ENCODE measurements at places on chromosomes 5 and 9. TPM values are rescaled to one million over a fixed set of nuclear protein-coding genes. Genes with fewer than 3 reads are reported as not detected.

The CMYA5 gene
- total RNA-seq, result 6.1 TPM

The DDX4 gene
- total RNA-seq, result not detected

The OMD gene
- total RNA-seq, result 66.4 TPM

The TRIM7 gene
- total RNA-seq, result 0.97 TPM

The PPWD1 gene
- total RNA-seq, result 58.9 TPM

The DND1 gene
- 0.13 TPM for total RNA-seq

The PCDHGA6 gene
- total RNA-seq, result 7.8 TPM

The SLC34A3 gene
- not detected for total RNA-seq

The CSF1R gene
- not detected for total RNA-seq

The SPINK5 gene
- not detected for total RNA-seq

The PTCH1 gene
- 7.3 TPM for total RNA-seq

The C9 gene
- 0.54 TPM for total RNA-seq

The FOXD4 gene
- 0.43 TPM for total RNA-seq

The CAPSL gene
- total RNA-seq, result 1.2 TPM

The MAPKAP1 gene
- 77.1 TPM for total RNA-seq

The C9orf57 gene
- not detected for total RNA-seq

The PKD2L2 gene
- not detected for total RNA-seq

The FTMT gene
- not detected for total RNA-seq

The ARID3C gene
- 0.26 TPM for total RNA-seq

The ANGPTL2 gene
- total RNA-seq, result 64.2 TPM

The SOX30 gene
- under 0.01 TPM for total RNA-seq

The TRIM14 gene
- total RNA-seq, result 6.7 TPM

The SLC46A2 gene
- not detected for total RNA-seq

The FAM221B gene
- not detected for total RNA-seq

The NMUR2 gene
- total RNA-seq, result not detected

The SLC6A7 gene
- not detected for total RNA-seq

The AHRR gene
- 20.1 TPM for total RNA-seq

The ANKRD34B gene
- total RNA-seq, result not detected

The INSYN2B gene
- 1.1 TPM for total RNA-seq

The IL4 gene
- not detected for total RNA-seq

The SYK gene
- not detected for total RNA-seq

The GARIN3 gene
- not detected for total RNA-seq

The ARL15 gene
- 17.9 TPM for total RNA-seq

The NRG2 gene
- 0.78 TPM for total RNA-seq

The IL7R gene
- 75.0 TPM for total RNA-seq

The PCDHGB1 gene
- 6.1 TPM for total RNA-seq

The FAM120AOS gene
- total RNA-seq, result 43.6 TPM

The PCDHB7 gene
- total RNA-seq, result 2.0 TPM

The CDX1 gene
- 0.22 TPM for total RNA-seq

The SLC4A9 gene
- not detected for total RNA-seq

The PDE8B gene
- total RNA-seq, result 0.11 TPM

The LECT2 gene
- not detected for total RNA-seq

The RABEPK gene
- 24.4 TPM for total RNA-seq

The TSSK1B gene
- total RNA-seq, result 0.52 TPM

The CTXN3 gene
- not detected for total RNA-seq

The C9orf43 gene
- total RNA-seq, result 0.52 TPM

The CDH12 gene
- not detected for total RNA-seq
